ENCODE measurements at places on chromosomes 11 and 22.
A peak's percentile ranks its signal among the peaks of the same experiment; 100 is the strongest.

- H3K4me1 ChIP-seq = no peaks in the 10 kb centered on the region
- no peak overlapping the region for H3K4me3 ChIP-seq
- no peak for DNase-seq
- no peak overlapping the region for H3K27ac ChIP-seq
- H3K27me3 ChIP-seq = no peaks in the 10 kb centered on the region
- no peaks in the 10 kb centered on the region for H3K36me3 ChIP-seq
These were observed 1480.8 kb downstream of the BRD1 start for GRCh38 chr22:48346911-48347310.

DNA sequence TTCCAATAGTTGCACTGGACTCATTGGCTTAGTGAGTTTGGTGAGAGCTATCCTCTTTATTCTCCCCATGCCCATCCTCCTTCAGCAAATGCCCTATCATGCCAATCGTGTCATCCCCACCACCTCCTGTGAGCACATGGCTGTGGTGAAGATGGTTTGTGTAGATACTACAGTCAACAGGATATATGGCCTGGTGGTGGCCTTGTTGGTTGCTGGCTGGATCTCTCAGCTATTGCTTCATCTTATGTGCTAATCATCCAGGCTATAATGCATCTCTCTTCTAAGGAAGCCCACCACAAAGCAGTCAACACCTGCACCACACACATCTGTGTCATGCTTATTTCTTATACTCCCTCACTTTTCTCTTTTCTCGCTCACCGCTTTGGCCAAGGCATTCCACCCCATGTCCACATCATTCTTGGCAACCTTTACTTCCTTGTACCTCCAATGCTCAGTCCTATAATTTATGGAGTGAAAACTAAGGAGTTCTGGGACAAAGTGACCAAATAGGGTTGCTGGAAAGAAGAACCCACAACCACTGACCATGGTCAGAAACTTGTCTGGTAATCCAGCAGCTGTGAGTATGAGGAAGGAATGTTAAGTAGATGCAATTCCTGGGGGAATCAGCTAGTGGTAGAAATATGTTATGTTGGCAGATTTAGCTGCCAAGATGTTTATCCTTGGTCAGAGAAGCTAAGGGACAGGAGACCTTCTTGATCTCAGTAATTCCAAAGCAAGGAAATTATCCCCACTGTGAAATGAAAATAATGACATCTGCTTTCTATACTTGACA, 16.3 kb upstream of the OR56B1 start:
- no peak overlapping the region for H3K27ac ChIP-seq
- no peaks in the 10 kb centered on the region for H3K36me3 ChIP-seq
- peaks cover 12% of the 10 kb centered on the region for H3K27me3 ChIP-seq
- no peak for DNase-seq
- no peaks in the 10 kb centered on the region for H3K4me1 ChIP-seq

DNA sequence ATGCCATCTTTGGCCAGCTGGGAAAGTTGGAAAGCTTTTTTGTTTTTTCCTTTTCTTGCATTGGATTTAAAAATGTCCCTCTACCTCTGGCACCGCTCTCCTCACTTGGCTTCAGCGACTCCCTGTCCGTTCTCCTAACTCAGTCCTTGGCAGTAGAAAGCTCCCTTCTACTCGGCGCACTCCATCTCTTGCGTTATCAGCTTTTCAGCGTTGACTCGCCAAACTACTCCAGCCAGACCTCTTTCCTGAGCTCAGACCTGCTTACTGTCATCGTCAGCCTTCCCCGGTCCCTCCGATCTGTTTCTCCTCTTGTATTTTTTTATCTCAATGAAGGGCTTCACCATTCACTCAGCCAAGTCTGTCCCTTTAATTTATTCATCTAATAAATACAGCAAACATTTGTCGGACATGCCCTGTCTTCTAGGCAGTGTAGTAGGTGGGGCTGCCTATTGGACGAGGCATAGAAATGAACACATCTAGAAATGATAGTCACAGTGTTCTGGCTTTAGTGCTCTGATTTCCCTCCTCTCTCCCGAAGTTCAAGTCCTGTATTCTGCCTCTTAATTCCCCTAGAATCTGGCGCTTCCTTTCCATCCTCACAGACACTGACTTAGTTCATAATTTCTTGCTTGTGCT, 839 bp downstream of the CEP164 start:
- no peak overlapping the region for H3K27ac ChIP-seq
- H3K4me3 ChIP-seq = no peak overlapping the region
- no peaks in the 10 kb centered on the region for H3K4me1 ChIP-seq
- H3K36me3 ChIP-seq = no peaks in the 10 kb centered on the region

- H3K36me3 ChIP-seq = no peaks in the 10 kb centered on the region
- H3K4me1 ChIP-seq = no peaks in the 10 kb centered on the region
- no peak overlapping the region for H3K27ac ChIP-seq
- no peak overlapping the region for H3K4me3 ChIP-seq
- no peak for DNase-seq
These were observed 20.0 kb downstream of the PRR5L start for GRCh38 chr11:36316049-36316448.

GRCh38 chr11:42465623-42466022, 846.2 kb upstream of the API5 start:
- no peak overlapping the region for H3K27ac ChIP-seq
- H3K36me3 ChIP-seq = no peaks in the 10 kb centered on the region
- no peaks in the 10 kb centered on the region for H3K27me3 ChIP-seq

DNA sequence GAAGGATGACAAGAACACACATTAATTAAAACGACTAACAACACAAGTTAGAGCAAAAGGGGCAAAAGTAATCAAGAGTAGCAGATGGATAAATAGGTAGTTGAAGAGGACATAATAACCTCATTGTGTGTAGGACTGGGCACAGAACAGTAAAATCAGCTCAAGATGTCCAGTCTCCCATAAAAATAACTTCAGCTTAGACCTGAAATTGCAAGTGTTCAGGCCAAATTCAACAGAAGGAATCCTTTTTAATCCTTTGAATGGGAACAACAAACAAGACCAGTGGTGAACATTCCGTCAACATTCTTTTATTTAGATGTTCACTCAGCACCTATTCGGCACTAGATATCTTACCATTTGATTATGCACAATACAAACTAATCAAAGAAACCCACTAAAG, 4.4 kb downstream of the MTMR2 start:
- no peaks in the 10 kb centered on the region for H3K27me3 ChIP-seq
- H3K4me1 ChIP-seq = peaks cover 28% of the 10 kb centered on the region
- no peak overlapping the region for H3K4me3 ChIP-seq
- H3K36me3 ChIP-seq = no peaks in the 10 kb centered on the region
- H3K27ac ChIP-seq = no peak overlapping the region

DNA sequence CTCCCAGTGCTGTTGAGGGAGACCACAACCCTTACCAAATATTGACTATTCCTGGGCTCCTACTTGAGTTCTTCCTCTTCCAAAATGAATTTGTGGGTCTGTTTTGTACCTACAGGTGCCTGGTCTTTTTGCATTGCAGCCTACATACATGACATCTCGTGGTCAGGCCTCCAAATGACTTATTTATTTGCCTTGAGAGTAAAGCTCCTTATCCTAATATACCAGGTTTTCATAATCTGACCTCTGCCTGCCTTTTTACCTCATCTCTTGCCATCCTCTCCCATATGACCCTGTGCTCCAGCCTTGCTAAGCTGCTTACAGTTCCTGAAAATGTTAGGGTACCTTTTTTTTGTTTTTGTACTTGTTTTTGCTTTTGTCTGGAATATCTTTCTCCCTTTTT, 130.4 kb downstream of the UVRAG start:
- no peak overlapping the region for H3K4me3 ChIP-seq
- no peak overlapping the region for H3K27ac ChIP-seq
- DNase-seq = no peak
- H3K4me1 ChIP-seq = no peaks in the 10 kb centered on the region

DNA sequence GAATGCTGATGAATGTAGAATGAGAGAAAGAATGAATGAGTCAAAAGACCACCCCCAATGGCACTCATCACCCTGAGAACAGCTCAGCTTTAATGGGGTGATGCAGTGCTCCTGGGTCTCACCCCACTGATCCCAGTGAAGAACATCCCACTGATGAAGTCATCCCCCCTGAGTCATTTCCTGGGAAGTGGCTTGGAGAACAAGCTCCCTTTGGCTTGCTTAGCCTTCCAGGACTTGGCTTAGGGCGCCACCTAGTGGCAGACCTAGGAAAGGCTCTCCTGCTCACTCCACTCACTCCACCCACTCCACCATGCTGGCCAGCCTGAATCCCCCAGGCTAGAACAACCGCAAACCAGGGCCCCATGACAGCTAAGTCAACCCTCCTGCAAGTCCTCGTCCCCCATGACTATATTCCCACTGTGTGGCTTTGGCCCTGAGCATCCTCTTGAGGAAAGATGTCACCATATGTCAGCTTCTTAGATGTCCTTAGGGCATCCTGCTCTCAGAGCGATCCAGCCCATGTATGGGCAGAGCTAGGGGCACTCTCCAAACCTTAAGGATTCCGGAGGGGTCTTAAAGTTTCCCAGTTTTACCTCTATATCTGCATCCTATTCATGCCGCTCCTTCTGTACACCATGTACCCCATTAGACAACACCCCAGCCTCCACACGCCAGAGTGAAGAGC, 17.8 kb upstream of the TMPRSS13 start:
- peaks cover 16% of the 10 kb centered on the region for H3K4me1 ChIP-seq
- no peaks in the 10 kb centered on the region for H3K36me3 ChIP-seq
- peak overlapping the region; percentile 86 for H3K27ac ChIP-seq
- no peaks in the 10 kb centered on the region for H3K27me3 ChIP-seq
- no peak overlapping the region for H3K4me3 ChIP-seq

- H3K4me3 ChIP-seq = no peak overlapping the region
- no peaks in the 10 kb centered on the region for H3K27me3 ChIP-seq
- H3K27ac ChIP-seq = no peak overlapping the region
- DNase-seq = no peak
- H3K36me3 ChIP-seq = peaks cover 19% of the 10 kb centered on the region
These were observed 45.2 kb downstream of the SERGEF start for GRCh38 chr11:17967661-17968060.

DNA sequence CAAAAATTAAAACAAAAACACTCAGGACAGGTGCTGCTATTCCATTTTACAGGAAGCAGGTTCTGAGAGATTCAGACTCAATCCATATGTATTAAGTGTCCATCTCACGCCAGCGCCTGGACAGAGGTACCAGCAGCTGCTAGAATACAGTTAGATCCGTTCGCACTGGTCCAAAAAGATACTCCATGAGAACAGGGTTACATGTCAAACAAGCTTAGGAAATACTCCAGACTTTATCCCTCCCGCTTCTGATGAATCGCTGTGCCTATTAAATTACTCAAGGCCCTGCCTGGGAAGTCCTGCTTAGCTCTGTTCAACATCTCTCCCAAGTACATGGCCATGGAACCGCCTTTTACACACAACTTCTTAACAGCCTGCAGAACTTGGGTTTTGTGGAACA, 50.2 kb upstream of the SLC35C1 start:
- no peak overlapping the region for H3K4me3 ChIP-seq
- H3K27ac ChIP-seq = no peak overlapping the region
- DNase-seq = no peak
- no peaks in the 10 kb centered on the region for H3K36me3 ChIP-seq

DNA sequence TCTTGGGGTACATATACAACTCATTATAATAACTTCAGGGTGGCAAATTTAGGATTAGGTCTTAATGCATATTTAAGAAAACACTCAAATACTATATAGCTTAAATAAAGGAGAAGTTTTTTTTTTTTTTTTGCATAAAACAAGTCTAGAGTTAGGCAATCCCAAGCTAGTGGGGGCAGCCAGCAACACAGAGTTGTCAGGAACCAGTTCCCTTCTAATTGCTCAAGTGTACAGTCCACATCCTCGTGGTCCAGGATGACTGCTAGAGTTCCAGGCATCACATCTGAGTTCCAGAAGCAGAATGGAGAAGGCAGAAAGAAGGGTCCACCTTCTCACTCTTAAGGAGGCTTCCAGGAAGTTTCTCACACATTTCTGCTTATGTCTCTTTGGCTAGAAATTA, 261.9 kb upstream of the PLET1 start:
- no peak overlapping the region for H3K4me3 ChIP-seq
- no peak overlapping the region for H3K27ac ChIP-seq

- peaks cover 87% of the 10 kb centered on the region for H3K27me3 ChIP-seq
- no peak overlapping the region for H3K27ac ChIP-seq
- peak overlapping the region; percentile 31 for H3K4me3 ChIP-seq
- no peaks in the 10 kb centered on the region for H3K36me3 ChIP-seq
These were observed 2.9 kb downstream of the C11orf87 start for GRCh38 chr11:109424901-109425300.

GRCh38 chr11:57427727-57428082, 784 bp upstream of the SLC43A3 start:
- no peak overlapping the region for H3K27ac ChIP-seq
- H3K4me1 ChIP-seq = peaks cover 51% of the 10 kb centered on the region
- no peak for DNase-seq
- H3K36me3 ChIP-seq = peaks cover 3% of the 10 kb centered on the region
- peaks cover 16% of the 10 kb centered on the region for H3K27me3 ChIP-seq

DNA sequence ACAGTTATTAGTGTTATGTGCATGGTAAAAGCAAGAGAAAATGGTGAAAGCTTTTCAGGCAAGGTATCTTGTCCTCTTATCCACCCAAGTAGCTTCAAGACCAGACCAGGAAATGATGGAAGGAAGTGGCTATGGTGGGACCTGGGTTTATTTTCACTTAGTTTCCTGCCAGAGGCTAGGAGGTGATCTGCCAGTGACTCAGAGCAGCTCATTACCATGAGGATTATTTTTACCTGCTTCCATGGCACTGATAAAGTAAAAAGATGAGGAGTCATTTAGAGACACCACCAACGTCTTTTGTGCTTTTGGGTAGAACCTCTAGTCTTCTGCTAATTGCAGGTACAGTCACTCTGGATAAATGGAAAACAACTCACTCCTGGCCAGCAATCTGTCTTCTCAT, 339.9 kb upstream of the KIRREL3 start:
- H3K36me3 ChIP-seq = peaks cover 2% of the 10 kb centered on the region
- H3K27me3 ChIP-seq = peaks cover 5% of the 10 kb centered on the region
- no peak overlapping the region for H3K27ac ChIP-seq
- no peaks in the 10 kb centered on the region for H3K4me1 ChIP-seq
- H3K4me3 ChIP-seq = no peak overlapping the region

DNA sequence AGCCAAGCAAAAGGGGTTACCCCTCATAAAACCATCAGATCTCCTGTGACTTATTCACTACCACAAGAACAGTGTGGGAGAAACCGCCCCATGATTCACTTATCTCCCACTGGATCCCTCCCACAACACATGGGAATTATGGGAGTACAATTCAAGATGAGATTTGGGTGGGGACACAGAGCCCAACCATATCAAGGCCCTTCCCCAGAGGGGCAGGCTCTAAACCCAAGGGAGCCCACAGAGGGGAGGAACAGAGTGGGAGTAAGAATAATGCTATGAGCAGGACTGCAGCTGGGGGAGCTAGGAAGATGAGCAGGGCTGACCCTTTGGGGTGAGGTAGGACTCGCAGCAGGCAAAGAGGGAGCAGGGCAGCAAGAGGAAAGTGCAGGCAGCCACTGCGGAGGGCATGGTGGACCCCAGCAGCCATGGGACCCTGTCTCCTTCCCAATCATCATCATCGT, 59.3 kb downstream of the CD82 start:
- no peak overlapping the region for H3K27ac ChIP-seq
- H3K36me3 ChIP-seq = no peaks in the 10 kb centered on the region
- peak; percentile 0 for DNase-seq
- H3K27me3 ChIP-seq = no peaks in the 10 kb centered on the region

Data from neural crest cell (in vitro differentiated cells).